ENCODE measurements at places on chromosomes 13 and 19.
A peak's percentile ranks its signal among the peaks of the same experiment; 100 is the strongest.

GRCh38 chr19:50486823-50487515, 10.3 kb upstream of the GARIN5A start:
- DNase-seq: peak; percentile 68

- DNase-seq: no peak
Measured at GRCh38 chr13:85693889-85694511, 105.2 kb downstream of the SLITRK6 start.

DNA sequence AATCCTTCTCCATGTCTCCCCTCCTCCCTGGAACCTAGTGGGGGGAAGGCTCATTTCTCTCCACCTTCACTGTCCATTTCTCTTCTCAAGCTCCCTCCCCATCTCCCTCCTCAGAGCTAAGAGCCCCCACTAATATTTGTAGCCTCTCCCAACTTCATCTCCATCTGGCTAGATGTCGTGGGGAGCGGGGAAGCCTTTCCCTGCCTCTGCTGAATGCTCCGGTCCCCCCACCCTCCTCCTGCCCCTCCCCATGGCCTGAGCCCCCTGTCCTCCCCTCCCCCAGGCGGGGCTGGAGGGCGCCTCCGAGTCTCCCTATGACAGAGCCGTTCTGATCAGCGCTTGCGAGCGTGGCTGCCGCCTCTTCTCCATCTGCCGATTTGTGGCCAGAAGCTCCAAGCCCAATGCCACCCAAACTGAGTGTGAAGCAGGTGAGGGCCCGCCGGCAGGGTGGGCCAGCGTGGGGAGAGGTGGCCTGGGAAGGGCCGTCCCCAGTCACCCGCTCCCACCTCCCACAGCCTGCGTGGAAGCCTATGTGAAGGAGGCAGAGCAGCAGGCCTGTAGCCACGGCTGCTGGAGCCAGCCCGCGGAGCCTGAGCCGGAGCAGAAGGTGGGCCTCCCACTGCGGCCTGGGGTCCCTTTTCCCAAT, 1.0 kb downstream of the TMEM59L start:
- DNase-seq: no peak

DNA sequence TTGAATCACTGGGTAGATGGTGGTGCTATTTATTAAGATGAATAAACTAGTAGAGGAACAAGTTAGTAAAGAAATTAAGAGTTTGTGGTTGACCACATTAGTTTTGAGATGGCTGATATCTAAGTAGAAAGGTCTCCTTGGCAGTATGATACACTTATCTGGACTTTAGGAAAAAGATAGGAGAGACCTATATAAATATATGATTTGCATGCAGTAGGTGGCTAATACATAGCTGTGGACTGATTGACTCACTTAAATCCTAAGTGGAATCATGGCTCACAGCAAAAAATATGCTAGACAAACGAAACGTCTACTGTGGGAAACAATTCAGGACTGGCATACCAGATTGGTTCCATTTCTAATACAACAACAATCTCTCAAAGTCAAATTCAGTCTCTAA, 92.0 kb downstream of the CAB39L start:
- no peak for DNase-seq

DNA sequence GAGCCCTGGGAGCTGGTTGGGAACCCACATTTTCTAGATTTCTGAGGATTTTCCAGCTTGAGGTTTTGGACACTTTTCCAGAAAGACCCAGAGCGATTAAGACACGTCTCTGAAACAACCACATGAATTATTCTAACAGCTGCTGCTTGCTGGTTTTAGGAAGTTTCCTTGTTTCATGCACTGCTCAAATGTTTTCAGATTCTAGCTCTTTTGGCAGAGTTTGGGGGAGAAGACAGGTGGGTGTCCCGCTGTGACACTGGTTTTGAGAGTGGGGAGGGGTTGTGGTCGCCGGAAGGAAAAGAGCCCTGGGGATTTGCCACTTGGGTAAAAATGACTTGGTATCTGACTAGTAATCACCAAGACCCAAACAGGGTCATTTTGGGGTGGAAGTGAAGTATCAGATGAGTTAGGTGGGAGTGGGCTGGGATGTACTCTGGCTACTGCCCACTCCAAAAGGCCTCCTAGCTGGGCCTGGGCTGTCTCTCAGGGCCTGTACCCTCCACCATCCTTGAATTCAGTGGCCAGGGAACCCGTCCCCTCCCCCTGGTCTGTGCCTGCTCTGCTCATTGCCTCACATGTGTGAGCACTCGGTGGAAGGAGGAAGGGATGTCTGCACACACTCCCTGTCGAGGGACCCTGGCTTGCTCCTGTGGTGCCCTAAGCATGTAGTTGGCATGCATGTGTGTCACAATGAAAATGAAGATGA, 13.2 kb downstream of the GATAD2A start:
- DNase-seq: no peak

DNA sequence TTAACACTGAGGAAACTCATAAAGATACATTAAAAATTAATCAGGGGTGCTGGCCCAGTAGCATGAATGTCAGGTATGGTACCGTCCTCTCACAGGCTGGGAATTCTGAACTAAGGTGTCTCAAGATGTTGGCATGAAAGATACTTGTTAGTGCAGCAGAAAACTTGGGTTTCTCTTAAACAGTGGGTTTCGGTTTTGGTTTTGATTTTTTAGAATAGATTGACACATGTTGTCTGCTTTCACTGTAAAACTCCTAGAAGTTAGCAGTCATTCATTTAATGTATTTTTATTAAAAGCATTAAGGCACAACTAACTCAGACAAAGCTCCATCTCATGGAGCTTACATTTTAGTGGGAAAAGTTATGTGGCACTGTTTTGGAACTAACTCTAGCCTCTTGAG, 3.5 kb upstream of the OBI1 start:
- DNase-seq: no peak

- no peak for DNase-seq
Measured at GRCh38 chr13:29435125-29435911, 160.2 kb downstream of the SLC7A1 start.

DNA sequence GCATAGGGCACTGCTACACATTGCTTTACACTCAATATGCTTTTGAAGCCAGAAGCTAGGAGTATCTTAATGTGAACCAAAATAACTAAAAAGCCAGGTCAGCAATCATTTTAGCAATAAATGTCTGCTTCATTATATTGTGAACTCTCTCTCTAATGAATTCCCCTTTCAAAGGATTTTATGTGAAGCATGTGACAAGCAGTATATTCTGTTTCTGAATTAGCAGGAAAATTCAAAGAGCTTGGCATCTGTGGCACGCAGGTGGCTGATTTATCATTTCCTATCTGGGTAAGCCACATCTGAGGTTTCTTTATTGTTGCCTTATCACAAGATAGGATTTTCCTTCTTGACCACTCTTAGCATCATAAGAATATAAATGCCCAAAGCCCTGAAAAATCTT, 56.8 kb upstream of the KLF12 start:
- DNase-seq: no peak

DNA sequence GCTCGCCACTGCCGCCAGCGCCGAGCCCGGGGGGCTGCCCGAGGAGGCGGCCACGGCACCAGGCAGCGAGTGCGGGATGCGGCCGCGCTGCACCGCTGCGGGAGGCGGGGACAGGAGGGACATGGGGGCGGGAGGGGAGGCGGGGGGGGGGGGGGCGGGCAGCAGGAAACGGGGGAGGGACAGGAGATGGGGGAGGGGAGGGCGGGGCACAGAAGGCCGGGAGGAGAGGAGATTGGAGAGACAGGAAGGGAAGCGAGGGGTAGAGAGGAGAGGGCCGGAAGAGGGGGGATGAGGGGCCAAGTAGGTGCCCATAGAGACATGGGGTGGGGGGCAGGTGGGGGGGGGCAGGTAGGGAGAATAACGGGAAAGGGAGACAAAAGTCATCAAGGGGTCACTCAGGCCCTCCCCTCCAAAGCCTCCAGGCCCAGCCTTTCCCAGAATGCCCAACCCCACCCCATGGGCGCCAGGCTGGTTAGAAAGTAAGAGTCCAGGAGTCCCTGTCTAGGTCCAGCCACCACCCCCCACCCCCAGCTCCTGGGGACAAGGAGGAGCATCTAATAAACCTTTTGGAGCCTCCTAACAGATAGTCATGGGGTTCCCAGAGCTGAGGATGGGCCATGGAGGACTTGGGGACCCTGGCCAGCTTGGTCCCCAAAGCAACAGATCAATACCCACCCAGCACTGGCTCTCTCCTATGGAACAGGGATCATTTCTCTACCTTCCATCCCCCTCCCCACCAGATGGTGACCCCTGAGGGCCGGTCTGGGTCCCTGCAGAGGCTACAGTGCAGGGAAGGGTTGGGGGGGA, 9.5 kb downstream of the NR2F6 start:
- DNase-seq: no peak

DNA sequence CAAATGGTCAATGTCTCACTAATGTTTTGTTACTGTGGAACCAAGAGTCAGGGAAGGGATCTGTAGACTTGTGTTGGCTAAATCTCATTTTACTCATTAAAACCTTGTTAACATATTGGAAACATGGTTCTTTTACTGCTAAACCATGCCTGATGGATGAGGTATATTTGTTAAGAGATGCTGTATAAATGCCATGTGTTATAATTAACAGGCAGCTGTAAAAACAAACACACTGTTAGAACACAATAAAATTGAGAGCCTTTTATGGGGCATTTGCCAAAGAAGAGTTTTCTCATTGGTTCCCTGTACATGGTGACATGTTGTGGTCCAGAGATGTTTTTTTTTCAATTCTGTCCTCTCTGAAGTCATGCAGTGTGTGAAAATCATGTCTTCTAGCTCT, 121.9 kb downstream of the ESD start:
- no peak for DNase-seq

GRCh38 chr13:106709522-106709921, 141.6 kb upstream of the ARGLU1 start:
- DNase-seq: no peak

DNA sequence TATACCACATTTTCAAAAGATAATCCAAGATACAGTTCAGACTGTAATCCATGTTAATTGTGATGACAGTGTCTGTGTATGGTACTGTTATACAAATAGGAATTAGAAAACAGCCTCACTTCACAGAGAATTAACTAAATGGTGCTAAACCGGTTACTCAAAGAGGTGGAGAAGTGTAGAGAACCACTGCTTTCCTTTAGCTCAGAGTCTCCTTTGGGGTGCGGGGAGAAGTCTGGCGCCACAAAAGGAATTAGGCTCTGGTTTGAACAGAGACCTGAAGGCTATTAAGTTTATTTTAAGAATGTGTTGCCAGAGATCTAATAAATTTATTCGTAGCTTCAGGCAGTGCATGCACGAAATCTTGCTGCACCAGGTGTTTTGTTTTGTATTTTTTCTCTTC, 65.8 kb downstream of the FREM2 start:
- no peak for DNase-seq

DNA sequence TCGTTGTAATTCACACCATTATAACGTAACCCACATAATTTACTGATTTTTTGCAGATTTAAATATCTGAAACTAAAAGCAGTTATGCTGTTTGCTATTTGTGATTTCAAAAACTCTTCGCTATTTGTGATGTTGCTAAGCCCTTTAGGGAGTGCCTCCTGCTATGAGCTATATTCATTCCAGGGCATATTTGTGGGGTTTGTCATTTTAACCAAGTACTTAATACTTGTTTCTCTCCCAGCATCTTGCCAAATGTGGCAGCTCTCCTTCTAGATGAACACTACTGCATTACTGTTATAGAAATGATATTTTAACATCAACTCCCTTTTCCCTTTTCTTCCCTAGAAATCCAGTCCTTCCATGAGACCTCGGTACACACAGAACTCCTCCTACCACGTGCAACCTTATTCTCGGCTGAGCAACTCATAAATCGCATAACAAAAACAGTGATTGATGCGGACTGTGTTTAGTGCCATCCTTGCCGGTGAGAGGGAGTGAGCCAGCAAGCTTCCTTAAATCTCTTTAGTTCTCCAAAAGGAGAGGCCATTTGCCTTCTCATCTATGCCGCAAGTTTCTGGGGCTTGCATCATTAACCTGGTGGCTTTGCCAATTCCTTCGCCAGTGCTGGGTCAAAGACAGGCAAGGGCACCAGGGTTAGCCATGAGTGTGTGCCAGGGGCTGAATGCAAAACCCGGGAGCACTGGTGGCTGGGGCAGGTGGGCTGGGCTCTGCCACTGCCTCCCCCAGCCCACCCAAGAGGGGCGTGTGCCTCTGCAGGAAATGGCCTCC, 33.4 kb downstream of the RFX2 start:
- no peak for DNase-seq

DNA sequence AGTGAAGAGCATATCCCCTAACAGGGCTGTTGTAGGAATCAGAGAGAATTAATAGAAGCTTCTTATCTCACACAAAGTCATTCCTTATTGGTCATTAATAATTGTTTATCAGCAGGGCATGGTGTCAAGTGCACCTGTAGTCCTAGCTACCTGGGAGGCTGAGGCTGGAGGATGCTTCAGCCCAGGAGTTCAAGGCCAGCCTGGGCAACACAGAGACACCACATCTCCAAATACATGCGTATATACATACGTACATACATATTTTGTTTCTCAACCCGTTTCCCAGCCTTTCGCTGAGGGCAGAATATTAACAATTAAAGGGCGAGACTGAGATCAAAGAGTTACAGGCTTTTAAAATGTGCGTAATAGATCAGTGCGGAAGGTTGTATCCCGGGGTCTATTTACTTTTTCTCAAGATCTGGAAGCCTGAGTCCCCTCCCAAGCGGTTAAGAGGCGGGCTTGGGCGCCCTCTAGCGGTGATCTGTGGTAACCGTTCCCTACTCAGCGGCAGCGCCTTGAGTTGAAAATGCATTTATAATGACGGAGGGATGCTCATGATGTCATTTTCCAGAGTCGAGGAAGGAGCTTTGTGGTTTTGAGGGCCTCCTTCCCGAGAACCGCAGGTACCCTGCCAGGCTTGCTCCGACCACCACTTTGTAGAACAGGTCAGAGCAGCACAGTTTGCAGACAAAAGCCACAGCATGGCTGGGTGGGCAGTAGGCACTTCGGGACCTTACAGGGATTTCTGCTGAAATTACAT, 169.6 kb upstream of the GPR12 start:
- DNase-seq: peak; percentile 23

DNA sequence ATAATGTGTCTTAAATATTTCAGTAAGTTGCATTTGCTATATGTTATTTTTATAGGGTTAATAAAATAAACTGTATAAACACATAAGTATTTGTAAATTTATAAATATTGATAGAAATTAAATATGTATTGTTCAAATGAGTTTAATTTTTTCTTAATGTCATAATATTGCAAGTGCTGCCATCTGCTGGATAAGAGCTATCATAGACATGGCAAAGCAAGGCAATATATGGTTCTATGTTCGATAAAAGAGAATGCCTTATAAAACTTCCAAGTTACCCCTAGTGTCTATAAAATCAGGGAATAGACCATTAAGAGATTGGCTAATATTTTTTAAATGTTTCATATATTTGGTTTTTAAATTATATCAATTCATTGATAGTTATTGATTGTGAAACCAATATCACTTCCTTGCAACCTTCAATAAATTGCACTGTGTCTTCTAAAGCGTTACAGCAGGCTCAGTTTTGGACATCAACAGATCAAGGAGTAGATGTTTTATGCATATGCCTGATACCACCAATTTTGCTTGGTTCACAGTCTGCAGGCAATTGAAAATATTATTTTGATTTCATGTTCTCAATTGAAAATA, 29.0 kb upstream of the SLITRK6 start:
- no peak for DNase-seq

DNA sequence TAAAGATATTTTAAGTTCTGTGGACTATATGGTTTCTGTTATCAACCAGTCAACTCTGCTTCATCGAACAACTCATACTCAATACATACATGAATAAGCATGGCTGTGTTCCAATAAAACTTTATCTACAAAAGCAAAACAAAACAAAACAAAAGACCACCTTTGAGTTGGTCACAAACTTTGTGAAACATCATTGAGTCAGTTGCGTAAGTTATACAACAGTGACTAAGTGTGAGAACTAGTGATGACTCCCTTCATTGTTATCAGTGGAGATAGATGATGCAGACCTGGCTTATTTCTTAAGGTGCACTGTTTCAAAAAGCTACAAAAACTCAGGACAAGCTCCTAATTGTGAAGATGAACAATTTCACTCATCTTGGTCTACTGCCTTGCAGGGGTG, 14.5 kb upstream of the KLK4 start:
- DNase-seq: no peak

Measured in T-cell (primary cell).